Stimulated activated CD4-positive, alpha-beta T cell treated with anti-CD3 and anti-CD28 coated beads, Interleukin-15, amount 100 ng/mL, for 1 hour (primary cell): ENCODE measurements at places on chromosomes 3 and 15.

DNA sequence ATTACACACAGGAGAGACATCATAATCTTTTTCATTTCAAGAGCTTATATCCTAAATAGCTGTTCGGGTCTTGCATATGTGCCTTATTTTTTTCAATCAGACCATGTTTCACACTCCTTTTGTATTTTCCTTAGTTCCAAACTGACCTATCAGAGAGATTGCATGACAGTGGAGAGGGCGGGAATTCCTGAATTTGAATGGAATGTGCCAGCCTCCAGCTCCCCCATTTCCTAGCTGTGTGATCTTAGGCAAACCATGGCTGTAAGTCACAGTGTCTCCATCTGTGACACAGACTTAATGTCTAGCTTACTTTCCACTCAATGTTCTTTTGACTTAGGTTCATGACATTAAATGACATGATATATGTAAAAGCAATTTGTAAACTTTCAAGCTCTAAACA lies 62.0 kb upstream of the CSTA start:
- DNase-seq: no peak

DNA sequence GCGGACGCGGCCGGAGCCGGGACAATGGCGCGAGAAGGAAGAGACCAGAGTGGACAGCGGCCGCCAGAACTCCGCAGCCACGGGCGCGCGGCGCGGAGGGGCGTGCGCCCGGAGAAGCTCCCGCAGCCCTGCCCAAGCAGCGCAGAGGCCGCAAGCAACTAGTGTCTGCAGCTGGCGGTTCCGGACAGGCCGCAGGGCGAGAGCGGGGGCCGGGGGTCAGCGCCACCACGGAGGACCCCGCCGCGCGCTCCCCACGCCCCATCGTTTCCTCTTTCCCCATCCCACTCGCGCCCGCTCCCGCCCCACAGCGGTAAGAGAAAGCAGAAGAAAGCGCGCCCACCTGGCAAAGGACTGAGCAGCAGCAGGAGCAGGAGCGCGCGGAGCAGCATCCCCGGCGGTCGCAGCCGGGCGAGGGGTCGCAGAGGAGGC lies 440 bp downstream of the PRTG start:
- DNase-seq: no peak

- DNase-seq: no peak
Observed at GRCh38 chr3:138835397-138835757, 649 bp upstream of the PIK3CB start.

GRCh38 chr15:89395996-89396395 lies 61.4 kb upstream of the POLG start:
- DNase-seq: no peak

DNA sequence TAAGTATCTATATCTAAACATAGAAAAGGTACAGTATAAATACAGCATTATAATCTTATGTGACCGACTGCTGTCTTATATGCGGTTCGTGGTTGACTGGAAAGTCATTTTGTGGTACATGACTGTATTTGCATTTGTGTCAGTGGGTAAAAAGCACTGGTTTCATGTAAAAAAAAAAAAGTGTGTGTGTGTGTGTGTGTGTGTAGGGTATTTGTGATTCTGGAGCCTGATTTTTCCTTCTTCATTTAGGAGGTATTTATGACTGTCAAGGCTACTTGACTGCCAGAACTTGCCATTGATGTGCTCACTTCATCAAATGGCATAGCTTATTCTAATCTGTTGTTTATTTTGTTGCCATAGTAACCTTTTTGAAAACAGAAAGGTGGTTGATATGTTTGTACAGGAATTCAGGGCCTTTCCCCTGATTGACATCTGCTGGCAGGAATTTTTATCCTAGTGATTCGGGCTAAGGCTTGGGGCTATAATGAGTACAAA lies 63.2 kb downstream of the AKAP13 start:
- no peak for DNase-seq

GRCh38 chr15:45549541-45550220 lies 27.1 kb upstream of the SLC30A4 start:
- DNase-seq: no peak

DNA sequence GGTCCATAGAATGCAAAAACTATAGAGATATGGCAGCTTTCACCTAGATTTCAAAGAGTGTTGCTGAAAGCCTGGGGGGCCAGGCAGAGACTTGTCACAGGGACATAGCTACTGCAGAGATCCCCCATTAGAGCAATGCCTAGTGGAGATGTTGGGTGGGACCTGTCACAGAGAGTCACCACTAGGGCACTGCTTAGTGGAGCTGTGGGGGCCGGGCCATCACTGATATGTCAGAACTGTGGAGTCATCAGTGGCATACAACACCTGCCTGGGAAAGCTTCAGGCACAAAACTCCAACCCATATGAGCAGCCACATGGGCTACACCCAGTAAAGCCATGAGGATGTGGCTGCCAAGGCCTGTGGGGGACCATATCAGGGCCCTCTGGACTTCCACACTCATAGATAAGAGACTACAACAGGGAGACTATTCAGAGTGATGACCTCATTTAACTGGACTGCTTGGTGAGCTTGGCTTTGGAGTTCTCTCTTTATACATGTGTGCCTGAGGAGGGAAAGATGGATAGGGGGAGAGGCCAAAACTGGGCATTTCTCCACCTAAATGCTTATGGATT lies 176.3 kb downstream of the ZNF621 start:
- no peak for DNase-seq

GRCh38 chr15:85587707-85588411 lies 206.9 kb downstream of the KLHL25 start:
- no peak for DNase-seq

GRCh38 chr3:117016378-117016777 lies 306.8 kb downstream of the TUSC7 start:
- no peak for DNase-seq

GRCh38 chr15:93312891-93313486 lies 224.0 kb upstream of the RGMA start:
- DNase-seq: no peak

GRCh38 chr3:9691636-9692035 lies 12.0 kb upstream of the CPNE9 start:
- no peak for DNase-seq

- DNase-seq: no peak
Observed at GRCh38 chr15:40550341-40551037, 14.4 kb downstream of the CCDC32 start.

GRCh38 chr3:8523041-8523440 lies 21.4 kb downstream of the LMCD1 start:
- no peak for DNase-seq

- DNase-seq: no peak
Observed at GRCh38 chr3:51934139-51934850, 7.4 kb downstream of the RRP9 start.

- DNase-seq: no peak
Observed at GRCh38 chr3:32354362-32354778, 37.3 kb upstream of the CMTM7 start.

DNA sequence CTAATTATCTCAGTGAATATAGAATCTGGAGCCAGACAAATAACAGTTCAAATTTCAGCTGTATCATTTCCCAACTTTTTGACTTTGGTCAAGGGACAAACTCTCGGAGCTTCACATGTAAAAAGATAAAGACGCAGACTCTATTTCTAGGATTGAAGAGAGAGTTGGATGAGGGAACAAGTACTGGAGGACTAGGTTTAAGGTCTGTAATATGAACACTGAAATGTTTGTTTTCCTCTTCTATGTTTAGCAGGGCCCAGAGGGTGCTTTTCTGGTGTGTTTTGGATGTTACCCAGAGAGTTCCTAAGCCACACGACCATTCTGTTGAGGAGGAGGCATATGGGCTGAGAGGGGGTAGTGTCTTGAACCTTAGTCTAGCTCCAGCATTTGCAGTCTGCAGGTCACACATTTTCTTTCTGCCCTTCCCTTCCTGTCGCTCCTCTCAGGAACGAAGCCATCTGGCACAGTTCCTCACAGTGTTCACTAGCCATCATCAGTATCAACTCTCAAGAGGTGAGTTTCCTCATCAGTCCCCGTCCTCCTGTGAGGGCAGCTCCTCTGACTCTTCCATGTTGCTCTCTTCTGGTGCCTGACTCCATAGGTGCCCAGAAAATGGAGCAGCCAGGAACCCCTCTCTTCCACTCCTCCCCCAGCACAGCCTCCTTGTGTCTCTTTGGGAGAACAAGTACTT lies 250.1 kb downstream of the SQOR start:
- DNase-seq: no peak

- DNase-seq: no peak
Observed at GRCh38 chr3:43784640-43785011, 93.9 kb downstream of the ABHD5 start.

DNA sequence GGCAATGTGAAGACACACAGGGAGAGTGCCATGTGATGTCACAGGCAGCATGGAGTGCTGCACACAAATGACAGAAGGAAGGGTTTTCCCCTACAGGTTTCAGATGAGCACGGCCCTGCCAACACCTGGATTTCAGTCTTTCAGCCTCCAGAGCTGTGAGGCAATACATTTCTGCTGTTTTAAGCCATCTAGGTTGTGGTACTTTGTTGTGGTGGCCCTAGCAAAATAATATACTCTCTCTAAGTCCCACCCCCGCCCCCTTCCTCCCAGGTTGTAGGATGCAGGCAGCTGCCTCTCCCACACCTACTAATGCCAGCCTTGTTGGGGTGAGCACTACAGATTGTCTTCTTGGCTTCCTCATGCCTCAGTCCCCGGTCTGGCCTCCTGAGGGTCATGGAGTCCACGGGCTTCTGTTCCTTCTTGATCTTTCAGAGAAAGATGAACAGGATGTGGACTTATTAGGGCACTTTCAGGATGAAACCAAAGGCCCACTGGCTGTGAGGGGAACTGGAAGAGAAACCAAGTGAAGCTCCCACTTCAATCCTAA lies 180.0 kb downstream of the CD47 start:
- DNase-seq: no peak
